ENCODE measurements at places on chromosomes 1 and 21. TPM values are rescaled to one million over a fixed set of nuclear protein-coding genes. Genes with fewer than 3 reads are reported as not detected.

TMEM82 gene
- not detected for total RNA-seq

IL20 gene
- not detected for total RNA-seq

CD101 gene
- 0.95 TPM for total RNA-seq

NCF2 gene
- total RNA-seq, result not detected

ZMYND12 gene
- 0.43 TPM for total RNA-seq

MTX1 gene
- total RNA-seq, result 34.1 TPM

GBP7 gene
- not detected for total RNA-seq

KRTAP11-1 gene
- total RNA-seq, result not detected

PRXL2B gene
- 50.8 TPM for total RNA-seq

OR6Y1 gene
- not detected for total RNA-seq

FCMR gene
- total RNA-seq, result 0.33 TPM

TAS1R3 gene
- total RNA-seq, result 0.11 TPM

NBPF12 gene
- total RNA-seq, result 5.1 TPM

LCE1D gene
- total RNA-seq, result not detected

All from dermis lymphatic vessel endothelial cell (primary cell).